ENCODE measurements at places on chromosomes 3 and 15. TPM values are rescaled to one million over a fixed set of nuclear protein-coding genes. Genes with fewer than 3 reads are reported as not detected.

C3orf80 gene
- total RNA-seq, result 0.15 TPM

SKOR1 gene
- not detected for total RNA-seq

FAM107A gene
- not detected for total RNA-seq

TLNRD1 gene
- 2.7 TPM for total RNA-seq

GTF2A2 gene
- 78.9 TPM for total RNA-seq

ITGA11 gene
- total RNA-seq, result 0.41 TPM

EBLN2 gene
- total RNA-seq, result 0.04 TPM

TMEM212 gene
- total RNA-seq, result not detected

GOLGA8Q gene
- 0.58 TPM for total RNA-seq

TJP1 gene
- 27.3 TPM for total RNA-seq

RASSF1 gene
- 7.7 TPM for total RNA-seq

TNIK gene
- 5.5 TPM for total RNA-seq

ADGRG7 gene
- not detected for total RNA-seq

GRIP2 gene
- not detected for total RNA-seq

PLA2G4D gene
- not detected for total RNA-seq

ELL3 gene
- 1.3 TPM for total RNA-seq

AMT gene
- total RNA-seq, result not detected

EXD1 gene
- 0.12 TPM for total RNA-seq

FANCD2OS gene
- total RNA-seq, result not detected

CCR2 gene
- total RNA-seq, result not detected

KLHL6 gene
- not detected for total RNA-seq

SLC22A13 gene
- total RNA-seq, result not detected

CACNA2D2 gene
- total RNA-seq, result not detected

STX19 gene
- not detected for total RNA-seq

POPDC2 gene
- 0.06 TPM for total RNA-seq

CHRNA7 gene
- total RNA-seq, result 4.0 TPM

FBXL2 gene
- 3.0 TPM for total RNA-seq

HMCES gene
- total RNA-seq, result 58.0 TPM

SPATA12 gene
- total RNA-seq, result 0.14 TPM

SPG11 gene
- 21.6 TPM for total RNA-seq

CFAP92 gene
- 0.06 TPM for total RNA-seq

Data from H4 (cell line).